Naive thymus-derived CD8-positive, alpha-beta T cell (primary cell): ENCODE measurements at places on chromosomes 7 and 10.

- H3K4me3 ChIP-seq: peak overlapping the region; percentile 79
- no peak for DNase-seq
- no peaks in the 10 kb centered on the region for H3K36me3 ChIP-seq
- H3K4me1 ChIP-seq: peaks cover 72% of the 10 kb centered on the region
- H3K27me3 ChIP-seq: no peaks in the 10 kb centered on the region
Measured at GRCh38 chr7:50281680-50282445, 22.7 kb upstream of the IKZF1 start.

DNA sequence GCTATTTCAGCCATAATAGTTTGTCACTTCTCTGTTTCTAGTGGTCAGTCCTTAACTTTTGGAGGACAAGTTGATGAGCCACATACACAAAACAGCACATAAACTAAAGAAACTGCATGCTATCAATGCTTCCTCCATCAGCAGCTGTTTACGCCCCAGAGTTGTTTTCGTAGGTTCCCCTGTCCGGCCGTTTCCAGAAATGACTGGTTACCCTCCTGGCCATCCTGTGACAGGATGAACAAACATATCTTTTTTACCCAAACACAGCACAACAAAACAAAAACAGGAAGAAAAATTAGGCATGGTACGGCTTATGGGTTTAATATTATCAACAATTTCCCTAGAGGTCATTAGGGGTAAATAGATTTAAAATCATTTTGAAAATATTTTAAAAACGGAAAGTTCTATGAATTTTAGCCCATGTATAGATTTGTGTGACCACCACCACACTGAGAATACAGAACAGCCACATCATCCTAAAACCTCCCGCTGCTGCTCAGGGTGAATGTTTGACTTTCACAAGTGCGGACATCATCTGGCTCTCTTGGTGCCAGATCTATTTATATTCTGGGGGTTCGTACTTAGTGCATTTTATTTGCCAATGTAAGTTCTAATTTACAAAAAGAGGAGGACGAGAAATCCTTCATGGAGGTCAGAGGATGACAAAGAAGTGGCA lies 74.8 kb downstream of the HIPK2 start:
- H3K27me3 ChIP-seq: no peaks in the 10 kb centered on the region
- DNase-seq: no peak
- peaks cover 43% of the 10 kb centered on the region for H3K4me1 ChIP-seq

DNA sequence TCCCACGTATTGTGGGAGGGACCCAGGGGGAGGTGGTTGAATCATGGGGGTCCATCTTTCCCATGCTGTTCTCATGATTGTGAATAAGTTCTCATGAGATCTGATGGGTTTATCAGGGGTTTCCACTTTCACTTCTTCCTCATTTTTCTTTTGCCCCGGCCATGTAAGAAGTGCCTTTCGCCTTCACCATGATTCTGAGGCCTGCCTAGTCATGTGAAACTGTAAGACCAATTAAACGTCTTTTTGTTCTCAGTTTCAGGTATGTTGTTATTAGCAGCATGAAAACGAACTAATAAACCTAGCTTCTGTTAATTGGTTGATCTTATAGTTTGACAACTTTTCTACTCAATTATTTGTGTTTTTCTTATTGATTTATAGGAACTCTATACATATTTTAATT lies 206.3 kb downstream of the NXPH1 start:
- H3K27me3 ChIP-seq: no peaks in the 10 kb centered on the region
- DNase-seq: no peak
- H3K4me1 ChIP-seq: no peaks in the 10 kb centered on the region
- no peak overlapping the region for H3K27ac ChIP-seq
- no peak overlapping the region for H3K4me3 ChIP-seq

DNA sequence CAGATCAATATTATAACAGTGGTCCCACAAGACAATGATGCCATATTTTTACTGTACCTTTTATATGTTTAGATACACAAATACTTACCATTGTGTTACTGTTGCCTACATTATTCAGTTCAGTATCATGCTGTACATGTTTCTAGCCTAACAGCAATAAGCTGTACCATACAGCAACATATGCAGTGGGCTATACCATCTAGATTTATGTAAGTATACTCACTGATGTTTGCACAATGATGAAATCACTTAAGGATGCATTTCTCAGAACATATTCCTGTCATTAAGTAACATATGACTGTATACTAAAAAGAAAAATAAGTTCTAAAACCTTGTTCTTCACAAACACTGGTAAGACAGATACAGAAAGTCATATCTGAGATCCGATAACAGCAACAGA lies 468.6 kb upstream of the SEMA3A start:
- H3K36me3 ChIP-seq: no peaks in the 10 kb centered on the region
- no peak for DNase-seq
- H3K4me1 ChIP-seq: no peaks in the 10 kb centered on the region
- H3K27me3 ChIP-seq: no peaks in the 10 kb centered on the region

DNA sequence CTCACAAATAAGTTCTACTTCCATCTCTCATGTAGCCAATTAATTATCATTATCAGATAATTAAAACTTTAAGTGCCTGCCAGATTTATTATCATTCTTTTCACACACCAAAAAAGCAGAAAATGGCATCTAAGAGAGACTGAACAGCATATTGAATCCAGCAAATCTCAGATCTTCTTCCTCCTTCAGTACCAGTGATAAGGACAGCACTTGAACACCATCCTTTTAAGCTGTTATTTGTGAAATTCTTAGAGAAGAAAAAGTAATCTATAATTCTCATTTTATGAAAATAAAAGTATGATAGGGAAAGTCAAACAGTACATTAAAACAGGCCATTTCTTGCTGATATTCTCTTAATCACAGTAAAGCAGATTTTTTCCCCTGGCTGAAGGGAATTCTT lies 104.5 kb downstream of the ELAPOR2 start:
- H3K4me1 ChIP-seq: no peaks in the 10 kb centered on the region
- no peaks in the 10 kb centered on the region for H3K27me3 ChIP-seq
- peaks cover 3% of the 10 kb centered on the region for H3K36me3 ChIP-seq
- no peak overlapping the region for H3K27ac ChIP-seq
- no peak for DNase-seq

DNA sequence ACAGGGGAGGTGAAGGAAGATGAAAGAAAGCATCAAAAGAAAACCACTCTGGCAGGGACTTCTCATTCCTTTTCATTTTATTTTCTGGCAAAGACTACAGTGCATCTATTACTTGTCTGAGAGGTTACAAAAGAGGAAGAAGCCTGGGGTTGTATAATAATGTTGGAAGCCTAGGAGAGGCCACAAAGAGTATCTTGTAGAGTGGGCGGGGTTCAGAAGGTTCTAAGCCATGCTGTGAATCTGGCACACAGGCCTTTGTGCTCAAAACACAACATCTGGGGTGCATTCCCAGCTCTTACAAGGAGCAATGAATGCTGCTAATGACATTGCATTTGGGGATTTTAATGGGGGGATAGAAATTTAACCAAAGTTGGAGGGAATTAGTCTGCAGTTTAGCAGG lies 49.4 kb downstream of the MRPL32 start:
- no peak overlapping the region for H3K4me3 ChIP-seq
- H3K27ac ChIP-seq: no peak overlapping the region

DNA sequence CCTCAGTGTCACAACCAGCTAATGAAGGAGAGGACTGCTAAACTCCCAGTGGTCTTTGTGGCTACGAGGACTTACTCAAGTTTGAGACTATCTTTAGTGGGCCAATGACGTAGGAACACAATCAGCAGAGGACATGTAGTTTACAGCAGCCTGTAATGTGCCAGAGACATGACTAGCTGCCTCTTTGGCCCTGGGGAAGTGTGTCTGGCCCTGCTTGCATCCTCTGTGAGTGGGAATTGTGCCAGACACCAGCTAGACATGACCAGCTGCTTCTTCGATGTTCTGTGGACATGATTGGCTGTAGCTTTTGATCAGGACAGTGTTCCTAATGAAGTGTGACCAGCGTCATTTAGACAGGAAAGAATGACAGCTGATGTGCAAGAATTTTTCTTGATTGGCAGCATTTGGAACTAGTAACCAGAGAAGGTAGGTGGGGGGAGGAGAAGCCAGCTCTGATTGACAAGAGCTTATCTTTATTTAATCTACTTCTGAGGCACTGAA lies 141.7 kb downstream of the AUTS2 start:
- H3K4me1 ChIP-seq: no peaks in the 10 kb centered on the region
- DNase-seq: no peak
- H3K27me3 ChIP-seq: peaks cover 4% of the 10 kb centered on the region
- H3K4me3 ChIP-seq: no peak overlapping the region
- H3K27ac ChIP-seq: no peak overlapping the region

- no peaks in the 10 kb centered on the region for H3K27me3 ChIP-seq
- DNase-seq: no peak
- H3K4me3 ChIP-seq: no peak overlapping the region
- H3K4me1 ChIP-seq: peaks cover 25% of the 10 kb centered on the region
- H3K36me3 ChIP-seq: no peaks in the 10 kb centered on the region
Measured at GRCh38 chr7:47619806-47620205, 37.9 kb upstream of the TNS3 start.

DNA sequence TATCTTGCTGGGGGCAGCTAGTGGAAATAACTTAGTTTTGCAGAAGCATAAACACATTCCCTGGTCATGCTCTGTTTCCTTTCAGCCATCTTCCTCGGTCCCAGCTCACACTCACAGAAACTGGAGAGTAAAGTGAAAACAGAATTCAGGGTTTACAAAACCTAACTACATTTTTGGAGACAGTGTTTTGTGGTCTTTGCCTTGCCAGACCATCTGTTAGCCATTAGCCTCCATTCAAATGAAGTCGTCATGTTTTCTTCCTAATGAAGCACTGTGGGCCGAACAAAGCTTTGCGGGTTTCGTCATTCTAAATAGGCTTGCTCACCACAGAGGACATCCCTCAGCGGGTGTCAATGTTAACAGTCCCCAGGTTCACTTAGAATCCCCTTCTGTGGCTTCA lies 214.6 kb upstream of the TMEM72 start:
- no peaks in the 10 kb centered on the region for H3K4me1 ChIP-seq
- no peaks in the 10 kb centered on the region for H3K27me3 ChIP-seq
- no peak overlapping the region for H3K27ac ChIP-seq
- no peaks in the 10 kb centered on the region for H3K36me3 ChIP-seq
- no peak for DNase-seq

GRCh38 chr10:103648636-103649532 lies 155.4 kb downstream of the NEURL1 start:
- peaks cover 3% of the 10 kb centered on the region for H3K4me1 ChIP-seq
- no peak overlapping the region for H3K4me3 ChIP-seq
- DNase-seq: no peak
- no peaks in the 10 kb centered on the region for H3K27me3 ChIP-seq
- H3K36me3 ChIP-seq: no peaks in the 10 kb centered on the region

DNA sequence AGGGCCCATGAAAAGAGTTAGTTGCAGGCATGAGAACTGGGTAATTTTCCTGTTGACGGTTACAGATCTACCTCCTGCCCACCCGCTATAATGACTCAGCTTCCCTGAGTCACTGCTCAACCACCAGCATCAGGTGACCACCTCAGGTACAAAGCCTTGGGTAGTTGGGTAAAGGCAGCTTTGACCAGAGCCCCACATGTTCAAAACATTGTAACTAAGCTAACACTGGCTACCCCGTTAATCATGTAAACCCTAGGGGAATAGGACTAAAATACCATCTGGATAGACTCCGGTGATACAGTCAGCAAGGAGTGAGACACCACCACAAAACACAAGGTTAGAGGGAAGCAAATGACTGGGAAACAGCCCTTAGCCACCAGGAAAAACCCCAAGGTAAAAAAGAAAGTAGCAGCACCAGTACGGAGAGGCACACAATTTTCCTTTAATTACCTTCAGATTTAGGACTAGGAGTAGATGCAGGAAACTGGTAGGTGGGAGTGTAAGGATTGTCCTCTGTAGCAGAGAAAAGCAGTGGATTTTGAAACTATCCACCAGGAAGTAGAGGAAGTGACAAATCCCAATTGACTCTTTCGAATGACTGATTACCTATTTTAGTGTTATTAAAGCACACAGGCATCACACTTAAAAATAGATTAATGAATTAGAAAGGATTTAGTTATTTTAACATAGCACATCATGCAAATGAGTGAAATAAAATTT lies 103.5 kb upstream of the PDLIM1 start:
- no peak overlapping the region for H3K27ac ChIP-seq
- H3K4me1 ChIP-seq: no peaks in the 10 kb centered on the region
- no peaks in the 10 kb centered on the region for H3K27me3 ChIP-seq
- H3K4me3 ChIP-seq: no peak overlapping the region

GRCh38 chr10:17383801-17384555 lies 70.4 kb downstream of the ST8SIA6 start:
- no peak overlapping the region for H3K4me3 ChIP-seq
- H3K36me3 ChIP-seq: no peaks in the 10 kb centered on the region
- H3K4me1 ChIP-seq: no peaks in the 10 kb centered on the region
- no peaks in the 10 kb centered on the region for H3K27me3 ChIP-seq
- DNase-seq: no peak

DNA sequence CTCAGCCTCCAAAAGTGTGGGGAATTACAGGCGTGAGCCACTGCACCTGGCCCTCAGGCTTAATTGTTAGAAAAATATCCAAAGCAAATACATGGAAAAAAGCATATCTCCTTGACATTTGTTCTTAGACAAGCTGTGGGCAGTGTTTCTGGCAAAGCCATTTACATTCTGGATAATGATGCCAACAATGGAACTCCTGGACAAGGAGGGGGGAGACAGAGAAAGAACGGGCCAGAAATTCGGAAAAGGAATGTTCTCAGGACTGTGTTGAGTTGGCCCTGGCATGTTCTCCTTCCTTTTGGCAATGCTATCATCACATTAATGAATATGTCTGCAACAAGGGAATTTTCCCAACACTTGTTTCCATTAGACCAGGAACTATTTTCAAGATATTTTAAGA lies 88.7 kb downstream of the UBE2H start:
- no peak overlapping the region for H3K4me3 ChIP-seq
- no peak overlapping the region for H3K27ac ChIP-seq
- peaks cover 4% of the 10 kb centered on the region for H3K36me3 ChIP-seq
- no peak for DNase-seq
- peaks cover 41% of the 10 kb centered on the region for H3K4me1 ChIP-seq

- DNase-seq: no peak
- H3K4me1 ChIP-seq: peaks cover 4% of the 10 kb centered on the region
- no peak overlapping the region for H3K4me3 ChIP-seq
Measured at GRCh38 chr10:12617191-12618175, 268.1 kb downstream of the CAMK1D start.

GRCh38 chr10:50310560-50311174 lies 59.4 kb upstream of the ASAH2 start:
- DNase-seq: no peak
- H3K4me1 ChIP-seq: peaks cover 5% of the 10 kb centered on the region
- no peaks in the 10 kb centered on the region for H3K27me3 ChIP-seq
- peaks cover 63% of the 10 kb centered on the region for H3K36me3 ChIP-seq
- no peak overlapping the region for H3K4me3 ChIP-seq
- no peak overlapping the region for H3K27ac ChIP-seq

- peaks cover 2% of the 10 kb centered on the region for H3K36me3 ChIP-seq
- H3K27me3 ChIP-seq: no peaks in the 10 kb centered on the region
- peak overlapping the region; percentile 91 for H3K27ac ChIP-seq
- H3K4me1 ChIP-seq: peaks cover 72% of the 10 kb centered on the region
- peak; percentile 65 for DNase-seq
Measured at GRCh38 chr10:119301397-119301796, 94.0 kb downstream of the GRK5 start.

GRCh38 chr10:105743343-105744056 lies 1102.4 kb downstream of the SORCS3 start:
- no peak overlapping the region for H3K4me3 ChIP-seq
- no peak overlapping the region for H3K27ac ChIP-seq
- no peaks in the 10 kb centered on the region for H3K36me3 ChIP-seq
- H3K4me1 ChIP-seq: no peaks in the 10 kb centered on the region
- no peaks in the 10 kb centered on the region for H3K27me3 ChIP-seq
- DNase-seq: no peak
